Dorsolateral prefrontal cortex (tissue), 122 donors: ENCODE measurements at places on chromosomes 12 and 14.

GRCh38 chr12:49762468-49762847, 21.1 kb downstream of the TMBIM6 start:
- no peak for DNase-seq

DNA sequence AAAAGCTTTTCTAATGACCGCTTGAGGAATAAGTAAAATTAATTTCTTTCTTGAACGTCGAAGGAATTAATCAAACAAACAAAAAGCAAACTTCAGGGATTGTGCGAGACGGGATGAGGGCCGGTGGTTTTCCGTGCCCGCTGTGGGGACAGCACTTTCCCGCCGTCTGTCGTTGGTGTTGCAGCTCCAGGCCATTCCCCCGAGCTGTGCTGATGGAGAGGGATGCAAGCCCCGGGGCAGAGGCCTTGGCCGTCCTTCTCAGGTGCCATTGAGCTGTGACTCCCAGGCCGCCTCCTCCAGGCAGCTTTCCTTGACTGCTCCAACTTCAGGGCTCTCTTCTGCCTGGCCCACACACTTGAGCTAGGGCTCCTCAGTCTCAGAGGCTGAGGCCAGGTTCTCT, 109.0 kb upstream of the C14orf180 start:
- no peak for DNase-seq

GRCh38 chr12:4278329-4279197, 5.0 kb downstream of the CCND2 start:
- no peak for DNase-seq

DNA sequence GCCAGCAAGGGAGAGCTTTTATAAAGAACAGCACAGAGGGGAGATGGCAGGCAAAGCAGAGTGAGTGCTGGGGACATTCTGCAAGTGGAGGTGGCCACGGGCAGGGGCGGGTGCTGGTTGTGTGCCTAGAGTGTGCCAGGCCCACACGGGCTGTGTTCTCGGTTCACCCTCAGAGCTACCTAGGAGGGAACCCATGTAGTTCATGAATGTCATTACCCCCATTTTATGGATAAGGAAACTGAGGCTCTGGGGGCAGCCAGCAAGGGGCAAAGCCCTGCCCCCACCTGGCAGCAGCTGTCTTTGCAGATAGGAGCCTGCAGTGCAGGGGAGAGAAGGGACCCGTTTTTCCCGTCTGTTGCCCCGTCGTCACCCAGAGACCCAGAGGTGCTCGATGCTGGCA, 85.2 kb upstream of the NCOR2 start:
- no peak for DNase-seq

GRCh38 chr14:68284333-68284732, 464.8 kb downstream of the RAD51B start:
- no peak for DNase-seq

GRCh38 chr12:94207849-94208621, 59.7 kb downstream of the PLXNC1 start:
- no peak for DNase-seq

DNA sequence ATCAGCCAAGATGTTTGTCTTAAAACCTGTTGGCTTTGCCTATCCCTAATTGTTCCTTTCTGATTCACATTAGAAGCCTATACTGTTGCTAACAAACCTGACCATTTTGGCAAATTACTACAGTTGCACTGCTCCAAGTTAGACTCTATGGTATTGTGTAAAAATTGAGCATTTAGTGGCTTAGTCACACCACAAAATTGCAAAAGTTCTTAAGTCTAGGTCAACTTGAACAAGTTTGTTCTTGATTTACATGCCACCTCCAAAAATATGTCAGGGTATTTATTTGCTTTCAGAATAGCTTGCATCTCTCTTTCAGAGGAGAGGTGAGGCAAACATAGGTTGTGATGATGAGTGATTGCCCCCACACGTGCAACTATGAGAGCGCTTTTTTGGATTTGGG, 27.0 kb upstream of the PTHLH start:
- no peak for DNase-seq

GRCh38 chr12:118356809-118357256, 15.9 kb downstream of the TAOK3 start:
- DNase-seq = no peak

- no peak for DNase-seq
Measured at GRCh38 chr12:21541773-21542172, 15.7 kb downstream of the SPX start.

DNA sequence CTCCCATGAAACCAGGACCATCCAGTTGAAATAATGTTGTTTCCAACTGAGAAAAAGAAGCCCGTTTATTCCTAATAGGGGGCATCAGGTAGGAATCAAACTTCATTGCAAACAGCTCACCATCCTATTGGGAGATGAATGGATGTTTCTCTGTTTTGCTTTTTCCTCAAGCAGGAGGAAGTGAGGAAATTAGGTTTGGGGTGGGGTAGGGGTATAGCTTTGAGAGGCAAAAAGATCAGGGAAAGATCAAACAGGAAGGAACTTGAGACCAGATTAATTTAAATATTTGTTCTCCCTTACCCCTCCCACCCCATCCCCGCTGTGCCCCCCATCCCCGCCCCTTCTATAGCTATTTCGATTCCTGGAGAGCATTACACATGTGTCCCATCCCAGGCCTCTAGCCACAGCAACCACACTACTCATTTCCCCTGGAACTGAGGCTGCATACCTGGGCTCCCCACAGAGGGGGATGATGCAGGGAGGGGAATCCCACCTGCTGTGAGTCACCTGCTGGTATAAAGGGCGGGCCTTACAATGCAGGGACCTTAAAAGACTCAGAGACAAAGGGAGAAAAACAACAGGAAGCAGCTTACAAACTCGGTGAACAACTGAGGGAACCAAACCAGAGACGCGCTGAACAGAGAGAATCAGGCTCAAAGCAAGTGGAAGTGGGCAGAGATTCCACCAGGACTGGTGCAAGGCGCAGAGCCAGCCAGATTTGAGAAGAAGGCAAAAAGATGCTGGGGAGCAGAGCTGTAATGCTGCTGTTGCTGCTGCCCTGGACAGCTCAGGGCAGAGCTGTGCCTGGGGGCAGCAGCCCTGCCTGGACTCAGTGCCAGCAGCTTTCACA, at the start of gene IL23A:
TSS of gene IL23A (plus strand) at position 577 of the 850 bp plus-strand sequence. CDS start at position 738, 161 bp downstream.
- DNase-seq = no peak

GRCh38 chr12:79156846-79157463, 292.4 kb downstream of the SYT1 start:
- no peak for DNase-seq

GRCh38 chr14:72736308-72736707, 157.6 kb downstream of the DPF3 start:
- no peak for DNase-seq

DNA sequence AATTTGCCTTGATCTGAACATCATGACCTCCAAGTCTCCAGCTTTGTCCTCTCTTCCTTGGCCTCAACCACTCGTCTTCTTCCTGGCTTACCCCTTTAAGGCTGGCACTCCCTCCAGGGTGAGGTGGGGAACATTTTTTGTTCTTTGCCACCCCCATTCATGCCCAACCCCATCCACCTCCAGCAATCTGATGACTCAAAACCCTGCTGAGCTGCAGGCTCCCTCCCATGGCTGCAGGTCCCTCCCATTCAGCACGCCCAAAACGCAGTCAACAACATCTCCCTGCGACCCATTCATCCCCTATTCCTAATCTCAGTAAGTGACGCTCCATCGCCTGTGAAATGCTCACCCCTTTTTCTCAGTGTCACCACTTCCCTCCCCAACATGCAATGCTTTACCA, 138.8 kb upstream of the PRMT8 start:
- DNase-seq = no peak

DNA sequence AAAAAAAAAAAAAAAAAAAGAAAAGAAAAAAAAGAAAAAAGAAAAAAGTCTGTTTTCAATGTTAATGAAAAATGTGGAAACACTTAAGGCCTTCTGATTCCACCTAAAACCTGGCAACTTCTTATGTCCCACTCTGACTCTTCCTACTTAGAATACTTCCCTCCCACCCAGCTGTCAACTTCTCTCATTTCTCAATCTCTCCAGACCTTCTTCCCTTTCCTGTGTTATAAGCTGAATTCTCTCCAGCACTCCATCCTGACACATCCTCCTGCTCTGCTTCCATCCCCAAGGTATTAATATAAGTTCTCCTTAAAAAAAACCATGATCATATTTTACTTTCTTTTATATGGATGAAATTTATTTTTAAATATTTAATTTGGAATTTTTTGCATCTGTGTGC, 20.3 kb upstream of the TMTC1 start:
- DNase-seq = no peak

- no peak for DNase-seq
Measured at GRCh38 chr14:72714094-72714493, 179.8 kb downstream of the DPF3 start.

DNA sequence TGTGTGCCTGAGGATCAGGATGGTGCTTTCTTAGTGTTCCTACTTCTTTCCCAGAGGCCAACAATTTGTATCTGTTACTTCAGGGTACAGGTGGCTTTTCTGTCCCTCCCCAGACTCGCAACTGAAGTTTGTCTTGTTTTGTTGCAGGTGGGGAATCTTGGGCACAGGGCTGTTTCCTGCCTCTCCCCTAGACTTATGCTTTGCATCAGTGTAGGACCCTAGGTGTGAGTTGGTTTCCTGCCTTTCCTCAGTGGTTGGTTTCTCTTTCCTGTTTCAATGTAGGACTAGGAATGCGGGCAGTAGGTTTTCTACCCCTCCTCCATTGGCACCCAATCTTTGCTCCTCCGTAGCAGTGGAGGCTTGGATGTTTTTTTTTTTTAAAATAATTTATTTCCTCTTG, 87.0 kb downstream of the TRMT5 start:
- no peak for DNase-seq

DNA sequence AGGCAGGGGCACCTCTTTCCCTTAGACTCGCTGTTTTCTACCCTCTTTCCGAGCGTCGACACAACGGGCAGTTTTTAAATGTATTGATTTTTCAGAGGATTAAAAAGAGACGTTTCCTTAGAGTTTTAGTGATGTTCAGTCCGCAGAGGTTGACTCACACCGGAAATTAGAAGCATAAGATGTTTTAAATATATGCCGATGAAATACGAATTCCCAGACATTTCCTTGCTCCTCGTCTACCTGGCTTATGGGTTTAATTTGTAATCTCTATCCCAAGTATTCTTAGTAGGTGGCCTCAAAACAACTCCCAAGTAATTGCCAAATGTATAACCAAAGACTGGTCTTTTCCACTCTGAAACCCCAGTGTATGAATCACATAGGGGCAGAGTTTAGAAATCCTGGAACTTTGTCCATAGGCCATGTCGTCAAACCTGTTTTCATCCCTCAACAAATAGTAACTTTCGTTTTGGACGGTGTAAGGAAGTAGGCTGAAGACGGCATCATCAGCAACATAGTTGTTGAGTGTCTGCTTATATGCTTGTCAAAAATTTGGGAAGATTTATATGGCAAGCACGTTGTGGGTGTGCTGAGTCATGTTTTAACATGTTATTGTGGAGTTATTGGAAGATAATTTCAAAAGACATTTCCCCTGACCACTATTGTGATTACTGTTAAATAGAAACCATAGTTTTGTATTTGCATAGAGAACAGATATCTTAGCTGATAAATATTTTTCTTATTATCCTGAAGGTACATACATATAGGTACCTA, 824 bp downstream of the TBK1 start:
- DNase-seq = no peak

DNA sequence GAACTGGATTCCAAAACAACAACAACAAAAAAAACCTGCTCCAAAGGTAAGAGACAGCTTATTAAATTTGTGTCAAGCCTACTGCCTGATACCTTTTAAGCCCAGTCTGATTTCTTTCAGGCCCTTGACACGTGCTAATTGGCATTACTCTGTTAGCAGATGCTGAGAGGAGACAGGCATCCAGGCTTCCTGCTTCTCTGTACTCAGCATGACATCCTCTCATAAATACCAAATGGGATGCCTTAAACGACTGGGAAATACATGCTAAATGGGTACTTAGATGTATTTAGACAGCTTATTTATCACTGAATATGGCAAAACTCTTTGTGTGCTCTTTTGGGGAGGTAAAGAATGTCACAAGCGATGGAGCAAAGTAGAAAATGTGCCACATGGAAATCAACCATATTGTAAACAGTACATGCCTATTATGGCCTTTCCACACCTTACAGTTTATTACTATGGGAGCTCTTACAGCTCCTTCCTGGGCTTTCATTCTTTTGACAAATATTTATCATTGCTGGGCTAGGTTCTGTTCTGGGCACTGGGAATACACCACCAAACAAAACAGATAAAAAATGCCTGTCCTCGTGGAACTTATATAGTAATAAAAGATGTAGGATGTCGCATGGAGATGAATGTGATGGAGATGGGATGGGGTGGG, 11.5 kb upstream of the PCED1B start:
- DNase-seq = no peak

- no peak for DNase-seq
Measured at GRCh38 chr14:88804035-88804434, 11.3 kb upstream of the EML5 start.

DNA sequence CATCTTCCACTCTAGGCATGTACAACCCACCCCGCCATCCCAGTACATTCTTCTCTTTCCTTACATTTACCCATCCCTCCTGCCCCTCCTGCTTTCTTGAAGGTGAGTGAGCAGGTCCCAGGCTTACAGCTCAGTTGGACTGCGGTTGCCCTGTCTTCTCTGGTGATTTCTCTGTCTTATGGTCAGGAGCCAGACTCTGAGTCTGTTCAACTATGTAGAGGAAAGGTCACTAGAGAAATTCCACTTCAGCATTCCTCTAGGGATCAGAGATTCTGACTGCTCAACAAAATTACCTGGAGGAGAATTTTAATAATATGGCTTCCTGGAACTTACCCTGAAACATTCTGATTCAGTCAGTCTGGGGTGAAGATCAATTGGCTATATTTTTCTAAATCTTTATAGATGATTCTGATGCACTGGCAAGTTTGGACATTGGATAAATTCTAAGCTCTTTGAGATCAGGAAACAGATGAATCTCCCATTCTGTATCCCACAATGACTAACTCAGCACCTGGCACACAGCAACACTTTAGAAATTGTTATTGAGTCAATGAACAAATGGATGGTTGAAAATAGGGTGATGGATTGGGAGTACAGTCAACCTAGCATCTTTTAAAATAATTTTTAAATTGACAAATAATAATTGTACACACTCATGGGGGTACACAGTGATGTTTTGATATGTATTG, 128.6 kb upstream of the HIF1A start:
- DNase-seq = no peak
